ENCODE measurements at places on chromosomes 13 and 19.

- no peak for DNase-seq
These were observed 33.1 kb downstream of the CERS4 start for GRCh38 chr19:8242211-8242821.

DNA sequence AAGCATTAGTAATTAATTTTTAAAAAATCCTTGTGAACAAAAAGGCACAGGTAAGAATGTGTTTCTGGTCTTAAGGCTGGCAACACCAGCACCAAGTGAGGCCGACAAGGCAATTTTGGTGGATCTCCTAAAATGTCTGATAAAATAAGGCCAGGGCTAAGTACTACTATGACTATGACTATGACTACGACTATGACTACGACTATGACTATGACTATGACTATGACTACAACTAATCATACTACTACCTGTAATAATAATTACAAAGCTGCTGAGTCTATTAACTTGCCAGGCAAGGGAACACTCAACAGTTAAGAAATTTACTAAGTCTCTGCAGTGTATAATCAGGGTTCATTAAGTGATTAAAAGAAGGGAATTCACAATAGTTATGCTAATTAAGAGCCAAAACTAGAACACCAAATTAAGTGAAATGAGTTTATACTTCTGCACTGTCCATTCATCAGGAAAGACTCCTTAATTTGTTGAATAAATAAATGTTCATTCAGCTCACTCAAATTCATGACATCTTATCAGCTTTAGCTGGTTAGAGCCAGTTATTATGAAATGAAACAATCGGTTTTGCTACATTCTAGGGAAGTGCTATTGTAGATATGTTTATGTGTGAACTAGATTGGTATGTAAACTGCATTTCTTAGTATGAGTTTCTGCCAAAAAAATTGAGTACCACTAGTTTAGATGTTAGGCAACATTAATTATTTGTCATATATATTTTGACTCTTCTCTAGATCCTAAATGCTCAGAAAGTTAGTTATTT, 1626.2 kb upstream of the PCDH20 start:
- no peak for DNase-seq

- no peak for DNase-seq
These were observed 2898.1 kb downstream of the PCDH9 start for GRCh38 chr13:64332048-64332447.

GRCh38 chr19:2469102-2469914, 6.6 kb upstream of the GADD45B start:
- no peak for DNase-seq

DNA sequence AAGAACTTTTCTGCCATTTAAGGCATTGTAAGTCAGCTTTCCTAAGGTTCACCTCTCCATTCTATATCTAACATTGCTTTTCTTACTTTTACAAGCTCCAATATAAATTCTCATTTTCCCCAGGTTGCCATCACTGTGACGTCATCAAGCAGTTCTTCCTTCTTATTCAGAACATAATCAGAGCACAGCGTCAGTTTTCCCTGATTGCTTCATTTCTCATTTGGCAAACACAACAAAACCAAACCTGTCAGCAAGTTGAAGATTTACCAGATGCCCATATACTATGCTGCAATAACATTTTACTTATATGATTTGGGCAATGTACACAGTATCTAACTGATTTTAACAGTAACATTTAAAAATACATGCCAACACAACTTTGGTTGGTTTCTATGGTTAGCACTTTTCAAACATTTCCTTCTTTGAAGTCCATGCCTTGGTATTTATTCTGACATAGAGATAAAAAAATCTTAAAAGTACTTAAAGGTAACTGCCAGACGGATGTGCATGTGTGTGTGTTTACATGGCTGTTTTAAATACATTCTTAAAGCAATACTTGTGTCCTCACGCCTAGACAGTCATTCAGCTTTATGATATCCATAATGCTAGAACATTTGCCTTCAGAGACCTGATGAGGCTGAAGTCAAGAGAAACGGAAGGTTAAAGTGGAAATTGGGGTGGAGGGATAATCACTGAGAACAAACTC, 264.0 kb downstream of the KLF12 start:
- no peak for DNase-seq

GRCh38 chr19:13699786-13700185, 64.5 kb upstream of the MRI1 start:
- no peak for DNase-seq

- no peak for DNase-seq
These were observed 26.6 kb downstream of the ZNF345 start for GRCh38 chr19:36876993-36877938.

DNA sequence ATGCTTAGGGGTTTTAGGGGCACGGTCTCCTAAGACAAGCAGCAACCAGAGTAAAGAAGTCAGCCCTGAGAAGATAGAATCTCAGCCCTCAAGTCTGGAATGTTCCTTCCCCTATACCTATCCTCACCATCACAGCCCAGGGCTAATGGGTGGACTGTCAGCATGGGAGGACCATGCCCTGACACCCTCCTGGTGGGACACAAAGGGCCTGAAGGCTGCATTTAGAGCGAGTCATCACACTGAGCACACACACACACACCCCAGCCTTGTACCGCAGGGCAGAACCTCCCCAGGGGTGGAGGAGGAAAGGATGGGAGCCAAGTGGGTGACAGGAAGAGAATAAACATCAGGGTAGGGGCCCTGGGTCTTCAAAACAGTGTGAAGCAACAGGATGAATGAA, 174.8 kb upstream of the SERP2 start:
- DNase-seq = no peak

- no peak for DNase-seq
These were observed 78.1 kb upstream of the OLFM4 start for GRCh38 chr13:52950436-52950956.

GRCh38 chr13:45615501-45616101, at the start of gene ERICH6B:
Gene ERICH6B, minus strand, starts transcription at chr13:45615739. Its CDS starts 18,734 bp downstream, at chr13:45597005.
- DNase-seq = no peak

DNA sequence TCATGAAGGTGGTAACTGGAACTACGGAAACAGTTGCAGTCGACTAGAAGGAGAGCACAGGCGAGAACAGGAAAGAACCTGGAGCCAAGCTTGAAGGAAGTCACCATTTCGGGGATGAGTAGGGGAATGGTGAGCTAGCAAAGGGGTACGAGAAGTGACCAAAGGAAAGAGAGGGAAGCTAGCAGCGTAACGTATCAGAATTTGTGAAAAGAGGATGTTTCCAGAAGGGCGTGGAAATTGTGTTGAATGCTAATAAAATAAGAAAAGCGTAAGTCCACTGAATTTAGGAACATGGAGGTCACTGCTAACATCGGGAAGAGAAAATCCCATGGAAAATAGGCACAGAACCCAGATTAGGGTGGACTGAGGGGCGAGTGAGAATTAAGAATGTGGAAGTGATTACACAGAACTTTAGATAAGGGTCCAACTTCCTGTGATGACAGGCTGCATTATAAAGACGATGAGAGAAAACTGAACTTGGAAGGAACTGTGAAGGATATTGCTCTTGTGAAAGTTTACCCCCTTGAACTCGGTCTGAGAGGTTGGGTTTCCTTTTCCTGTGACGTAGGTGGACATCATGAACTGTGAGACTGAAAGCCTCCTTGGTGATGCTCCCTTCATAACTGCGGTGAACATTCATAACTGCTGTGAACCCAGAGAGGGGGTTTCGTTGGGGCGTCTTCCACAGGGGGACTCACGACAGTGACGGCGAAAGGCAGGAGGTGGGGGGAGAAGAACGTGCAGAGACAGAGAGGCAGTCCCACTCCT, 2.0 kb upstream of the FFAR2 start:
- no peak for DNase-seq

GRCh38 chr19:12840091-12841079, 2.1 kb downstream of the MAST1 start:
- DNase-seq = no peak

DNA sequence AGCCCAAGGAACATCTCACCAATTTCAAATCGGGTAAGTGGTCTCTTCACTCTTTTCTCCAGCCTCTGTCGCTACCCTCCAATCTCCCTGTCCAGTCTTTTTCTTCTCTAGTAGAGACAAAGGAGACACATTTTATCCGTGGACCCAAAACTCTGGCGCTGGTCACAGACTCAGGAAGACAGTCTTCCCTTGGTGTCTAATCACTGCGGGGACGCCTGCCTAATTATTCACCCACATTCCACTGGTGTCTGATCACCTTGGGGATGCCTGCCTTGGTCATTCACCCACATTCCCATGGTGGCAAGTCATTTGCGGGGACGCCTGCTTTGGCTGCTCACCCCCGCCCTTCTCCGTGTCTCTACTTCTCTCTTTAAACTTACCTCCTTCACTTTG, 13.8 kb upstream of the OR10H1 start:
- no peak for DNase-seq

DNA sequence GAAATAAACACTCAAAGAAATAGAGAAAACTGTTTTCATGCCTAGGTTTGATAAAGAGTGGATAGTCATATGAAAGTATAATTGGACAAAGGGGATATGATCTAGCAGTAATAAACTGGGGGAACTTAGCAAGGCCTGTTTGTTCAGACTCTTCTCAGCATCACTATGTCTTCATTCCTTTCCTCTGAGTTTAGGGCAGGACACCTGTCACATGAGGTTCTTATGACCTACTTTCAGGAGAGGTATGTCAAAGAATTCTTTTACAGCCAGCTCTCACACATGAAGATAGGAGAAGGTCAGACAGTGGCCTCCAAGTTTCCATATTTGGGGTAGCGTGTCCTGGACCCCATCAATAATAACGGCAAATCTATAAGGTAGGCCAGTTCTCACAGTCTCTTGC, 11.4 kb upstream of the RFXAP start:
- DNase-seq = no peak

- DNase-seq = no peak
These were observed 2.6 kb downstream of the LENG1 start for GRCh38 chr19:54156953-54157352.

GRCh38 chr19:803686-804418, 6.6 kb downstream of the PTBP1 start:
- DNase-seq = no peak

- DNase-seq = no peak
These were observed 556.8 kb upstream of the SLITRK1 start for GRCh38 chr13:84439108-84439507.

GRCh38 chr13:111006506-111007031, 91.7 kb upstream of the ANKRD10 start:
- DNase-seq = no peak

DNA sequence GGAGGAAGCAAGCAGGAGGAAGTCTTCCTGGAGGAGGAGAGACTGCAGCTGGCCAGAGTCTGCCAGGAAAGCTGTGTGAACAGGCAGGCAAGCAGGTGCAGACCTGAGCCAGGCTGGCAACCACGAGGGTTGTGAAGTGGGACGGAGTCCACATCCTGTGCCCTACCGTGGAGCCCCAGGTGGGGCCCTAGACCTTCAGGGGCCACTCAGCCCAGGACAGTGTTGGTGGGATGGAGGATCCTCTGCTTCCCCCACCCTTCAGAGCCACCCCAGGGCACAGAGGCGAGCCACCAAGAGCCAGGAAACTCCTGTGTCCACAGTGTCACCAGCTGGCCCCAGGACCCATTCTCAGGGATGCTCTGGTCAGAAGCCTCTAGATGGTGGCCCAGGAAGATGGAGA, 8.4 kb upstream of the VSTM2B start:
- DNase-seq = no peak

Data from T-helper 1 cell (primary cell).